Psoas muscle (tissue), 8 donors: ENCODE measurements at places on chromosomes 12 and 14. TPM values are rescaled to one million over a fixed set of nuclear protein-coding genes. Genes with fewer than 3 reads are reported as not detected.

OR6C2 gene
- polyA plus RNA-seq = not detected

ASCL1 gene
- 0.03 TPM for polyA plus RNA-seq

RHEBL1 gene
- 0.57 TPM for polyA plus RNA-seq

GRCh38 chr12:93061473-93062419 is 132.7 kb upstream of the EEA1 start:
- DNase-seq = peak; percentile 10

- DNase-seq = no peak
Measured at GRCh38 chr12:32559434-32559833, 119.7 kb upstream of the DNM1L start.

GRCh38 chr12:101713059-101713682 is 15.7 kb downstream of the CHPT1 start:
- no peak for DNase-seq

- DNase-seq = no peak
Measured at GRCh38 chr14:23299211-23299957, 3.3 kb downstream of the PPP1R3E start.

ACOT4 gene
- 0.16 TPM for polyA plus RNA-seq

DNA sequence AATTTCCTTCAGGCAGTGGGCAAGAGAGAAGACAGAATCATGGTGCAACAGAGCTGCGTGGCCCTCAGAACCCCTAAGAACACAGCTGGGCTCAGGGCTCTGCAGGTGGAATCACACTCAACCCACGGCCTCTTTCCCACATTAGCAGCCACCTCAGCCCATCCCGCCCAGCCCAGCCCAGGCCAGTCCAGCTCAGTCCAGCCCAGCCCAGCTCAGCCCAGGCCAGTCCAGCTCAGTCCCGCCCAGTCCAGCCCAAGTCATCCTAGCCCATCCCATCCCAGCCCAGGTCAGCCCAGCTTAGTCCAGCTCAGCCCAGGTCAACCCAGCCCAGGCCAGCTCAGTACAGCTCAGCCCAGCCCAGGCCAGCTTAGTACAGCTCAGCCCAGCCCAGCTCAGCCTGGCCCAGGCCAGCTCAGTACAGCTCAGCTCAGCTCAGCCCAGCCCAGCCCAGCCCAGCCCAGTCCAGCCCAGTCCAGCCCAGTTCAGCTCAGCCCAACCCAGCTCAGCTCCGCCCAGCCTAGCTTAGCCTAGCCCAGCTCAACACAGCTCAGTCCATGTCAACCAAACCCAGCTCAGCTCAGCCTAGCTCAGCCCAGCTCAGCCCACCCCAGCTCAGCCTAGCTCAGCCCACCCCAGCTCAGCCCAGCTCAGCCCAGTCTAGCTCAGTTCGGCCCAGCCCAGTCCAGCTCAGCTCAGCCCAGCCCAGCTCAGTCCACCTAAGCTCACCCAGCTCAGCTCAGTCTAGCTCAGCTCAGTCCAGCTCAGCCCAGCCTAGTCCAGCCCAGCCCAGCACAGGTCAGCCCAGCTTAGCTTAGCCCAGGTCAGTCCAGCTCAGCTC is 183.1 kb downstream of the TMEM121 start:
- no peak for DNase-seq

COQ5 gene
- polyA plus RNA-seq = 53.4 TPM

TFCP2 gene
- 16.4 TPM for polyA plus RNA-seq
